ENCODE measurements at places on chromosomes 16 and 17.

DNA sequence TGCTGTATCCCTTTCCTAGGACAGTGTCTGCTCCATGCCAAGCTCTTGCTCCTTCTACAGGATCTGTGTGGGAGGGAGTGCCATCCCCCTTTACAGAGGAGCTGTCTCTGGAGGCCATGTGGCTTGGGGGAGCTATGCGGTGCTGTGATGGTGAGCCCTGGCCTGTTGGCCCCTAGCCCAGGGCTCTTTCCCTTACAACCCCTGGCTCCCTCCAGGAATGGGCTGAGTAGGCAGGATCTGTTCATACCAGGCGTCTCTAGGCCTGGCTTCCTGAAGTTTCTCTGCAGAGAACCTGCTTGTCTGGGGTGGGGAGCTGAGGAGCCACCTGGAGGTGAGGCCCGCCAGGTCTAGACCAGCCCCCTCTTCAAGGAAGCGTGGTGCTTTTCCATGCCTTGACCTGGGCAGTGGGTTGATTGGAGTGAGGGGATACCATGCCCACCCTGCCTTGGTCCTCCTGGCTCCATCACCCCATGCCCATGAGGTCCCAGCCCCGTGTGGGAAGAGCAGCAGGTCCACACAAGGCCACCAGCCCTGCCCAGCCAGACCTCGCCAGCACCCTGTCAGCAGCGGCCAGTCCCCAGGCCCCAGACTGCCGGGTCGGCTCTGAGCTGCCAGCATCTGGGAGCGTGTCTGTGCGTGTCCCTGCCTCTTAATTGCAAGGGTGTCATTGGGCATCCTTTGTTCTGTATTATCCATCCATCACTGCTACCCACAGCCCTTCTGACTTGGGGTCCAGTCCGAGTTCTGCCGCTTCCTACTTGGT, 14.7 kb downstream of the LLGL2 start:
- no peak for DNase-seq

GRCh38 chr16:49556249-49556605, 182.6 kb downstream of the C16orf78 start:
- DNase-seq, result no peak

- no peak for DNase-seq
Observed at GRCh38 chr17:57375040-57375769, 118.9 kb downstream of the MSI2 start.

DNA sequence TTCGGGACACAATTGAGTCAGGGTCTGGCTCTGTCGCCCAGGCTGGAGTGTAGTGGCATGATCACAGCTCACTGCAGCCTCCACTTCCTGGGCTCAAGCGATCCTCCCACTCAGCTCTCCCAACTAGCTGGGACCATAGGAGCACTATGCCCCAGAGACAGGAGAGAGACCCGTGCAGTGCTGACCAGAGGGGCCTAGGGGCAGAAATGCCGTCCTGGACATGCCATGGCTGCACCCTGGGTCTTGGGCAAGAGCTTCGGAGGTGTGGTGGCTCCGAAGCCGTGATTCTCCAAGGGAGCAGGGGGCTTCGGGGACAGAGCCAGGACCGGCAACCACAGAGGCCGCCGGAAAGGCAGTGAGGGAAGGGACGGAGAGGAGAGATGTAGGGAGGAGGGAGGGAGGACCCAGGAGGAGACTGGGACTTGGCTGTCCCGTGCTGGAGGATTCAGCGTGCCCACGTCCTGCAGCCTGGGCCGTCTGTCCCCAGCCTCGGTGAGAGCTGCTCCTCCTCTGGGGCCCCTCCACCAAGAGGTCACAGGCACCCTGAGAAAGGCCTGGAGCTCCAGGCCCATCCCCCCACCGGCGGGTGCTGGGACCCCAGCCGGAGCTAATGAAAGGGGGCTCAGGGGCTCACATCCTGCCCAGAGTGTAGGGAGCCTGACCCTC, 21.9 kb downstream of the TPSD1 start:
- no peak for DNase-seq

DNA sequence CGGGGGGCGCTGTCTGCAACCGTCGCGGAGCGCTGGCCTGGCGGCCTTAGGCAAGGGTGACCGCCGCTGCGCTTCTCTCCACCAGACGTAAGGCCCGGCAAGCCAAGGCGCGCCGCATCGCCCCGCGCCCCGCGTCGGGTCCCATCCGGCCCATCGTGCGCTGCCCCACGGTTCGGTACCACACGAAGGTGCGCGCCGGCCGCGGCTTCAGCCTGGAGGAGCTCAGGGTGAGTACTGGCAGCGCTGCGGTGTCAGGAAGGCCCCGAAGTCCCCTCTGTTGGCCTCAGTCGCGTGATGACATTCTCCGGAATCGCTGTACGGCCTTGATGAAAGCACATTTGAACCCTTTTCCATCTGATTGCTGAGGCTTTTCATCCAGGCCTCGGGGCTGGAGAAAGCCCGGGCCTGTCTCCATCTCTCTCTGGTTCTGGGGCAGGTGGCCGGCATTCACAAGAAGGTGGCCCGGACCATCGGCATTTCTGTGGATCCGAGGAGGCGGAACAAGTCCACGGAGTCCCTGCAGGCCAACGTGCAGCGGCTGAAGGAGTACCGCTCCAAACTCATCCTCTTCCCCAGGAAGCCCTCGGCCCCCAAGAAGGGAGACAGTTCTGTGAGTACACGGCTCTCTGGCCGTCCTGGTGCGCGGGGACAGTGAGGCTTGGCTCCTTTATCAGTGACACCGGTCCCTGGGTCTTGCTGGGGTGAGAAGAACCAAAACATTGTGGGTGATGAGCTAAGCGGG, 831 bp downstream of the RPL13 start:
- no peak for DNase-seq

GRCh38 chr16:86591270-86591669, 12.9 kb downstream of the FOXL1 start:
- DNase-seq, result no peak

DNA sequence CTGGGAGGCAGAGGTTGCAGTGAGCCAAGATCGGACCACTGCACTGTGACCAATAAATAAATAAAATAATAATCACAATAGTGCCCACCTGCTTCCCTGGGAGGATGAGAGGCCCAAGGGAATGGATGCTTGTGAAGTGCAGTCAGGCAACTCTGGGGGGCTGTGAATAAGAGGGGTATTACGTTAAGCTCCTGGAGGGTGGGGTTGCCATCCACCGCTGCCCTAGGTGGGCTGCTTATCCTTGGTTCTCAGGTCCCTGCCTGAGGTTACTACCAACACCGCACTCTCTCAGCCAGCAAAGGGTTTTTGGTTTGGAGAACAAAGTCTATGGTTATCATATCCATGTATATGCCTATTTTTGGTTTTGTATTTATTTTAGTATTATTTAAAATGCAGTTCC, 48.6 kb upstream of the CBFA2T3 start:
- no peak for DNase-seq

GRCh38 chr17:72931635-72932034, 160.9 kb downstream of the SLC39A11 start:
- DNase-seq, result no peak

DNA sequence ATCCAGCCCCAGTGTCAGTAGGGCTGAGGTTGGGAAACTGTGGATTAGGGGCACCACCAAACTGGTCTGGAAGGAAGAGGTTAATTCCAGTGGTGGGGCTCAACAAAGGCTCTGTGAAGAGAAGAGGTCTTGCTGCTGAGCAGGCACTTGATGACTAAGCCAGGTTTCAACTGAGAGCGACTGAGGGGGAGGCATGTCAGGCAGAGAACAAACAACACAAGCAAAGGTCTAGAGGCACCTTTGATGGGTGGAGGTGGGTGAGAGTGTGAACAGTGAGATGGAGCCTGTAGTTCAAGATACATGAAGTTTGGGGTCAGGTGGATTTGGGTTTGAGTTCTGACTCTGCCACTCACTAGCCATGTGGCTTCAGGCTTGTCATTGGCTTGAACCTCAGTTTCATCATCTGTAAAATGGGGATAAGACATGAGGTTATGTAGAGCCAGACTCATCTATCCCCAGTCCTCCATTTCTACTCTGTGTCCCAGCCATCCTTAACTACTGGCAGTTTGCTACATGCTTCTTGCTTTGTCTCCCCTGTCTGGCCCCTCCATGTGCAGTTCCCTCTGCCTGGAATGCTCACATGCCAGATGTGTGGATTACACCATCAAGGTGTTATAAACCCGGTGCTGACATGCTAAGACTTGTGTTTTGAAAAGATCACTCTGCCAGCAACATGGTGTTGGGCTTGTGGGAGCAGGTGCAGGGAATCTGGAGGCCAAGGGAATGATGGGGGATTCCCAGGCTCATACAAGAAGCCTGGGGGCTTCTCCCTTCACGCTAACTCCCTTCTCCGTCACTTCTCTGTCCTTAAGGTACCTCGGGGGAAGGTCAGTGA, 3.0 kb upstream of the RMI2 start:
- no peak for DNase-seq

DNA sequence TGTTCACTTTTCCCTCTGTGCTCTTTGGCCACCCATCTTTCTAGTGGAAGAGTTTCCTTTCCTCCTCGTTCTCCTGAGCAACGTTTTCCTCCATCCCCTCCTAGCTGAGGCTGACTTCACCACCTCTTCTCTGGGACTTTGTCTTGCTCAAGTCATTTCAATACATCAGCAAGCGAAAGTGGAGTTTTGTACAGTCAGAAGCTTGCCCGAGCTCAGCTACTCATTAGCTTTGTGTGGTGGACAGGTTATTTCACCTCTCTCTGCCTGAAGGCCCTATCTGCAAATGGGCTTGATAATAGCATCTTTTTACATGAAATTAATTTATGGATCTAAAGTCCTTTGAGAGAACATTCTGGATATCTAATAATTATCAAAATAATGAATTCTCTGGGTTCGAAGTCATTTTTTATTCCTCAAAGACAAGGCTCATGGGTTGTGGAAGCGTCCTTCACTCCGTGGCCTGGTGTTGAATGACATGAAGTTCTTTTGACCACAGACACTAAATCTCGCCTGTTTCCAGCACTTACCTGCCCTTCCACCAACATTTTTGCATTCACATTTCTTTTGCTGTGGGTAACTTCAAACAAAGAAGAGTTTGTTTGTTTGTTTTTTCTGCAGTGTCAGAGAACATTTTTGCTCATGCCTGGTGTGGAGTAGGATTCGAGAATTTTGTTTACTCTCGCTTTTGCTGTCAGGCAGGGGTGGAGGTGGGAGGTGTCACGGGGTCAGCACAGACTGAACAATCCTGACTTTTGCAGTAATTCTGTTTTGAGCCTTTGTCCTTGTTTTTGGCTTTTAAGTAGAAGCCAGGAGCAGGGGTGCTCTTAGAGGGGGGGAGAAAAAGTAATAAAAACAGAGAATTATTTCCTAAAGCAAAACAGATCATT, 155.0 kb upstream of the CACNG5 start:
- no peak for DNase-seq

DNA sequence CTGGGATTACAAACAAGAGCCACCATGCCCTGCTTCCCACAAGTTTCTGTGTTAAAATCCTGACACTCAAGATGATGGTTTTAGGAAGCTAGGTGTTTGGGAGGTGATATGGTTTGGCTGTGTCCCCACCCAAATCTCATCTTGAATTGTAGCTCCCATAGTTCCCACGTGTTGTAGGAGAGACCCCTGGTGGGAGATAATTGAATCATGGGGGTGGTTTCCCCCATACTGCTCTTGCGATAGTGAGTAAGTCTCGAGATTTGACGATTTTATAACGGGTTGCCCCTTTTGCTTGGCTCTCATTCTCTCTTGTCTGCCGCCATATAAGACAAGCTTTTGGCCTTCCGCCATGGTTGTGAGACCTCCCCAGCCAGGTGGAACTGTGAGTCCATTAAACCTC, 17.2 kb upstream of the SMG1 start:
- DNase-seq, result no peak

DNA sequence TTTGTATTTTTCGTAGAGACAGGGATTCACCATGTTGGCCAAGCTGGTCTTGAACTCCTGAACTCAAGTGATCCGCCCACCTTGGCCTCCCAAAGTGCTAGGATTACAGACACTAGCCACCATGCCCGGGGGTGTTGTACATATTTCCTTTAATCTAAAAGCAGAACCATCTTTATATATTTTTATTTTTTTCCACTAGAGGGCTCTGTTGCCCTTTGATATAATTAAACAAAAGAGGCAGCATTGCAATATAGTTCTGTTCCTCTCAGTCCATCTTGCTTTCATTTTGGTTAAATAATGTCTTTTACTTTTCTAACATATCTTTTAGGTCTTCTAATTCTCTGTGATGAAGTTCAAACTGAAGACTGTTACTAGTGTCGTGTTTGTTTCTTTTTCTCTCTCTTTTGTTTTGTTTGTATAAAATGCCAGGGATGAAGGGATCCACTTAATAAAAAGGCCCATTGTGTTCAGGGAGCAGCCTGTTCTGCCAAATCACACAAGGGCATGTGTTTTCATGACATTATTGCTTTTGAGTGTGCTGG, 23.4 kb downstream of the WWOX start:
- no peak for DNase-seq

DNA sequence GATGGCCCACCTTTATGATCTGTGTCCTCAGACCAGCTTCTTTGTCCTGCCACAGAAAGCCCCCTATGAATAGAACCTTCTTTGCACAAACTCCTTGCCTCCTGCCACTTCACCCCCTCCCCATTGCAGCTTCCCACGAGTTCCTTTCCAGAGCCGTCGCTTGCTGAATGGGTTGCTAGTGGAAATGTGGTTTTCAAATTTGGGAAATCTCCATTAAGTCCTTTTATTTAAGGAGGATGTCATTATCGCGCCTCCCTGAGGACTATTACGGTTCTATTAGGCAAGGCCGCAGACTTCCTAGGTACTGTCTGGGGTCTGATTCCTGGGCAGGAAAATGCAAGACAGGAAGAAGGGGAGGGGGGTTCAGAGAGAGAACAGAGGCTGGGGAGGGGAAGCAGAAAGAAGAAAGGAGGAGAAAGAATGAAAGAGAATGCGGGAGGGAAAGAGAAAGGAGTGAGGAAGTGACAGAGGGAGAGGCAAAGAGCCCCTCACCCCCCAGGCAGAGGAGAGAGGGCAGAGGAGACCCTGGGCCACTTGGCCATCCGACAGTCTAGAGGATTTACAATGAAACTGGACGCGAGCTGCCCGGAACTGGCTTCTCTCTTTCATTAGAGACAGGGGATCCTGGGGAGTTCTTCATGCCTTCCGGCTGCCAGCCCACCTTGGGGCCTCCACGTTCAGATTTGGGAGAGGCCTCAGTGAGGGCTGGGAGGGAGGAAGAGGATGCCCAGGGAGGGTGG, 31.7 kb upstream of the ETV4 start:
- DNase-seq, result no peak

DNA sequence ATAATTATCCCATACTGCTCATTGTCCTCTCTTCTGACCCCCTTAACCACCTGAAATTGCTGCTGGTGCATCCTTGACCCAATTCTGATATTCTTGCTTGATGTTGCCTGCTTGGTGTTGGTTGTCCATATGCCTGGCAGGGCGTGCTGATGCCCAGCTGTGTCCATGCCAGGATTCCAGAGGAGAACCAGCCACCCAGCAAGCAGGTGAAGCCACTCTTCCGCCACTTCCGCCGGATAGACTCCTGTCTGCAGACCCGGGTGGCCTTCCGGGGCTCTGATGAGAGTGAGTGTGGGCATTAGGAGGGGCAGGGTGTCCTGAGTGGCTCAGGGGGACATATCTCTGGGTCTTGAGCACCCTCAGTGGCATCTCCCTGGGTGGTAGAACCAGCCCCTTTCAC, 11.4 kb downstream of the RAPGEFL1 start:
- no peak for DNase-seq

DNA sequence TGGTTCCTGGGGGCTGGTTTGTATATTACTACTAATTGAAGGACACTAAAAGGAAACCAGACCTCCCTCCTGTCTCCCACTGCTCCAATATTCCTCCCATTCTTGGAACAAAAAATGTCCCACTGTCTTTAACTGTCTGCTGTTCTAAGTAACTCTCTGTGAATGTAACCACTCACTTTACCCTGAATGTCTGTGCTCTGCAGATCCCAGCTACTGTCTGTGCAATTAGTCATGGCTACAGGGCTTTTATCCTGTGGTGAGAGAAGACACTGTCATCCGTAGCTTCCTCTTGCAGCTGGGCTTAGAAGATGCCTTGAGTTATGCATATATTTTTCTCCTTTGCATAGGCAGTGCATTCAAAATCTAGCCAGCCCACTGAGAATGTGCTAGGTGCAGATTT, 853.8 kb downstream of the CDH8 start:
- no peak for DNase-seq
